Activated CD4-positive, CD25-positive, alpha-beta regulatory T cell (primary cell): ENCODE measurements at places on chromosomes 16 and 17.

DNA sequence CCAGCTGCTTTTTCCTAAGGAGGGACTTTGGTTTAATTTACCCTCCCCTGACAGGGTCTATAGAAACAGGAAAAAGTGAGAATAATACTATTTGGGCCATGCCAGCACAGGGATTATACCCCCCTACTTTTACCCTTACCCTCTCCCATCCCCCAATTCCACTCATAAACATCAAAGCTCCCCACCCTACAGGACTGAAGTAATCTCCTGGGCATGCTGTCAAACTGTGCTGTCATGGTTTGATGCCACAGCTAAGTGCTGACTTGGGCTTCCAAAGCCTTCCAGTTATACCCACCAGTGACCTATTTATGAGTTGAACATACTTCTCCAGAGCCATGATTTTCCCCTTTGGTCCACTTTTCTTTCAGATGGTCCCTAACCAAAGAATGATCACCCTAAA, 12.8 kb downstream of the PHF12 start:
- no peak for DNase-seq

- DNase-seq: no peak
Measured at GRCh38 chr16:65274566-65274965, 152.7 kb upstream of the CDH11 start.

DNA sequence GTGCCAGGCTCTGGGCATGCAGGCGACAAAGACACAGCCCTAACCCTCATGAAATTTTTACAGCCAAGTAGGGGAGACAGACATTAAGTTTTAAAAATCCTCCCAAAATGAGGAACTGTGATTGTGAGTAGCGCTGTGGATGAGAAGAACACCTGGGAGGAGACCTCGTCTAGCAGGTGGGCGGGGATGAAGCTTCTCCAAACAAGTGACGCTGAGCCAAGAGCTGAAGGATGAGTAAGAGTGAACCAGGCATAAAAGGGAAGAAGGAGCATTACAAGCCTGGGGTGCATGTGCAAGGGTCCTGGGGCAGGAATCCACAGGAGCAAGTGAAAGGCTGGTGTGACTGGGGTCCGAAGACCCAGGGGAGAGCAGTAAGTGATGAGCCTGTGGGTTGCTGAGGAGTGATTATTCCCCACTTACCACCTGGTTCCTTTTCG, 149.4 kb upstream of the HS3ST2 start:
- no peak for DNase-seq

- DNase-seq: no peak
Measured at GRCh38 chr16:79261481-79261940, 339.0 kb downstream of the MAF start.

DNA sequence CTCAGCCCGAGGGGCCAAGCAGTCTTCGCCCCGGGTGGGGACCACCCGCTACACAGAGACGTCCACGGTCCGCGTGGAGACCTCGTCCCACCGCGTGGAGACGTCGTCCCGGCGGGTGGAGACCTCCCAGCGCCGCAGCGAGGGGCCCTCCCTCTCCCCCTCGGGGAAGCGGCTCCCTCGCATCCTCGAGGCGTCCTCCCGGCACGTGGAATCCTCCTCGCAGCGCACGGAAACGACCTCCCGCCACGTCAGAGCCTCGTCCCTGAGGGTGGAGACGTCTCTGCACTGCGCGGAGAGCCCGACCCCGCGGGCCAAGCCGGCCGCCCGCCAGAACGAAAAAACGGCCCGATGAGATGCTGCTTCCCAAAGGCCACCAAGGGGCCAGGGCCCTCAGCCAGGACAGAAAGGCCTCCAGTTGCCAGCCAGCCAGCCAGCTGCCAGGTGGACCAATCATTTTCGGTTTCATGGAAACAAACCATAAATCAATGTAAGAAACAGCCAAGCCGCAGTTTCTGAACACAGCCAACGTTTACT, 424 bp downstream of the C17orf100 start:
- DNase-seq: no peak

- no peak for DNase-seq
Measured at GRCh38 chr16:6112700-6113099, 1015.1 kb upstream of the EEF2KMT start.

- peak; percentile 31 for DNase-seq
Measured at GRCh38 chr16:87550495-87550961, 51.8 kb upstream of the JPH3 start.

DNA sequence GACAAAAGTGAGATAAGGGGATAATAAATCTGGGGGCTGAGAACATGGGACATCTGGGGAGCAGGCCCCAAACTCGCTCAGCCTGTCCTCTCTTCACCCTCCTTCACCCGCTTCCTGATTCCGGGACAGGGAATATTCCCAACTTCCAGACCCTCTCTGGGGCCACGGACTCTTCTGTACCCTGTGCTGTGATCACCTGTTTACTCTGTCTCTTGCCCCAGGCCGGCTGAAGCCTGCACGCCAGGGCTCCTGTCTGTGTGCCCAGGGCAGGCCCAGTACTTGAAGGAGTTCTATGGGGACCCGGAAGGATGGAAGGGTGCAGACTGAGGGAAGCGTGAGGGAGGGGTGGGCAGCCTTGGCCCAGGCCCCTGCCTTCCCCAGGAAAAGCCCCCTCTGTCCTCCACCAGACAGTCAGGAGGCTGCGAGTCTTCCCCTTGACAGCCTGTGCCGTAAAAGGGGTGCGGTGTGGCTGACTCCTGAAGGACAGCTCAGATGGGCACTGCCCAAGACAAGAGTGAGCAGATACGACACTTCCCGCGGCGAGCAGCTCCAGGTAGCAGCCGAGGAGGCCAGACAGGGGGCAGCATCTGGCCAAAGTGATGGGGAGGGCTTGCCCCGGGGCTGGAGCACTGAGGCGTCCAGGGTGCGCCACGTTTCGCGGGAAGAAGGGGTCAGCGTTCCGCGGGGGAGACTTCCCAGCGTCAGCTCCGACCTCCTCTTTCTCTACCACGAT, 1.0 kb upstream of the CCNF start:
- DNase-seq: no peak

DNA sequence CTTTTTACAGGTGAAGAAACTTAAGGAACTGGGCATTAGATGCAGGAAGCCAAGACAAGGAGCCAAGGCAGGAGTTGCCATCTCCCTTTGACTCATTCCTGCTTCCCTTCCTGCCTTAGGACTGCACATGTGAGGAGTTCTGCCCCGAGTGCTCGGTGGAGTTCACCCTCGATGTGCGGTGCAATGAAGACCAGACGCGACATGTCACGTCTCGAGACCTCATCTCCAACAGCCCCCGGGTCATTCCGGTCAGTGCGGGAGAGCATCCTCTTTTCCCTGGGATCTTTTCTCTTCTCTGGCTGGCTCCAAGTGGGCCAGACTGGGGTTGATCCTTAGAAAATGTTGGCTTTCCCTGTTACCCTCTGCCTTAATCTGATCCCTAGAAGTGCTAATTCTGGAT, 6.6 kb downstream of the POLR2C start:
- no peak for DNase-seq

GRCh38 chr17:75808549-75808904, 23.9 kb downstream of the UNK start:
- DNase-seq: no peak

GRCh38 chr17:9123594-9124553, 102.6 kb downstream of the NTN1 start:
- DNase-seq: no peak

DNA sequence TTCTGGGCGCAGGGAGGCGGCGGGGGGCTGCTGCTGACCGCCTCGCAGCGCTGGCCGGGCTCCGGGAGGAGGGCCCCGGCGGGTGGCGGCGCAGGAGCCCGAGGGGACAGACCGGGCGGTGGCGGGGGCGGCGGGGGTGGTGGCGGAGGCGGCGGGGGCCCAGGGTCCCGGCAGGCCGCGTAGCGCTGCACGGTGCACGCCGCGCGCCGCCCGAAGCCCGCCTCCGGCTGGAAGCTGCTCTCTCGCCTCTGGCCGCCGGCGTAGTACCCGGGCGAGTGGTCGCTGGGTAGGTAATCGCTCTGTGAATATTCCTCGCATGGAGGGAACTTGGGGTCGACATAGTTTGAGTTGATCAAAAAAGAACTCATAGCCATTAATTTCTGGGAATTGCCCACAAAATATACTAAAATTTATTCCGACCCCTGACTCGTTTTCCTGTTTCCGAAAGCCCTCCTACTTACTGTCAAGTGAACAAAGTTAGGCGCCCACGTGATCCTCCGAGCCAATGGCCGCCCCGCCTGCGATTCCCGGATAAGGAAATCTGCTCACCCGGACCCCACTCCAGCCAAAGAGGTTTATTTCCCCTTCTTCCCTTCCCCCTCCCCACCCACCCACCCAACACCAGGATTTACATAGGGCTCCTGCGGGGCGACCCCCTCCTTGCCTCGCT, at the start of gene HOXB4:
Gene HOXB4 (minus strand): TSS at position 405 of the 670 bp plus-strand sequence. CDS start 31 bp downstream, at position 374.
- DNase-seq: peak; percentile 31

- no peak for DNase-seq
Measured at GRCh38 chr16:88499836-88500251, 46.8 kb downstream of the ZFPM1 start.

GRCh38 chr16:19130852-19131824, 17.4 kb downstream of the ITPRIPL2 start:
- no peak for DNase-seq

DNA sequence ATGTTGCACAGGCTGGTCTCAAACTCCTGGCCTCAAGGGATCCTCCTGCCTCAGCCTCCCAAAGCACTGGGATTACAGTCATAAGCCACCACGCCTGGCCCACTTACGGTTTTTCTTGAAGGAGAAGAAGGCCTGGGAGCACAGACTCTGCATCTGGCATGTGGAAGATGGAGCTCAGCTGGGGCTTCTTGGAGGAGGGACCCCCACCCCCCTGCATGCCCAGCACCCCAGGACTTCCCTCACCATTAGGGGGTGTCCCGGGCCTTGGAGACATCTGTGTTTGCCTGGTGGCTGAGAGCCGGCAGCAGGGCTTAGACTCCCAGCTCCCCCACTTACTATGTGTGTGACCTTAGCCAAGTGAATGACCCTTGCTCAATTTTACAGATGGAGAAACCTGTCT, 204.7 kb downstream of the ZNF423 start:
- DNase-seq: no peak

GRCh38 chr17:79133214-79133613, 58.6 kb downstream of the ENGASE start:
- DNase-seq: no peak

GRCh38 chr17:28033972-28034714, 8.3 kb upstream of the NLK start:
- no peak for DNase-seq

DNA sequence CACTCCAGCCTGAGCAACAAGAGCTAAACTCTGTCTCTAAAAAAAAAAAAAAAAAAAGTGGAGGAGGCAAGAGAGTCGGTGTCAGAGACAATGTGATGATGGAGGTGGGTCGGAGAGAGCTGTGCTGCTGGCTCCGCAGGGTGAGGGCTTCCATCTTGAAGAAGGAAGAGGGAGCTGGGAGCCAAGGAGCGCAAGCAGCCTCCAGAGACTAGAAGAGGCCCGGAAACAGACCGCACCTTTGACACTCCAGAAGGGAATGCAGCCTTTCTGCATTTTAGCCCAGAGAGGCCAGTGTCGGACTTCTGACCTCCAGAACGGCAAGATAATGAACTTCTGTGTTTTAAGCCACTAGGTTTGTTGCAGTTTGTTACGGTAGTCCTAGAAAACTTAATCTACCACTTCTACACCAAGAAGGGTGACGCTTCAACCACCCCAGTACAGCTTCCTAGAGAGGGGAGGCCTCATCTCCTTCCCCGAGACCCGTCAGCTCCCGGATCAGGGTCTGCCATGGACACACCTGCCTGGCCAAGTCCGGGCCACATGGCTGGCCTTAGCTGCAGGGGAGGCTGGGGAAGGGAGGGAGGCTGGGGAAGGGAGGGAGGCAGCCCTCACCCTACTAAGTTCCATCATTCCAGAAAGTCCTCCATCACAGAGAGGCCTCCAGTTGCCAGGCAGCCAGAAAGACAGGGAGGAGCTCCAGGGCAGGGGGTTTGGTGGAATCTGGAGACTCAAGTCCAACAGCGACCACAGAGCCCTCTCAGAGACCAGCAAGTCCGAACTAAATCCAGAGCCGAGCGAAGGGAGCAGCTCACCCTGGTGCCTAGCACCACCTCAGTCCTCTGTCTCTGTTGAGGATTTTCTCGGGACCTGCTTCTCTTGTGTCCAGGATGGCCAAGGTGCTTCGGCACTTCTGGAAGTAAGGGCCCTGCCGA, 13.2 kb upstream of the RBFOX3 start:
- no peak for DNase-seq

DNA sequence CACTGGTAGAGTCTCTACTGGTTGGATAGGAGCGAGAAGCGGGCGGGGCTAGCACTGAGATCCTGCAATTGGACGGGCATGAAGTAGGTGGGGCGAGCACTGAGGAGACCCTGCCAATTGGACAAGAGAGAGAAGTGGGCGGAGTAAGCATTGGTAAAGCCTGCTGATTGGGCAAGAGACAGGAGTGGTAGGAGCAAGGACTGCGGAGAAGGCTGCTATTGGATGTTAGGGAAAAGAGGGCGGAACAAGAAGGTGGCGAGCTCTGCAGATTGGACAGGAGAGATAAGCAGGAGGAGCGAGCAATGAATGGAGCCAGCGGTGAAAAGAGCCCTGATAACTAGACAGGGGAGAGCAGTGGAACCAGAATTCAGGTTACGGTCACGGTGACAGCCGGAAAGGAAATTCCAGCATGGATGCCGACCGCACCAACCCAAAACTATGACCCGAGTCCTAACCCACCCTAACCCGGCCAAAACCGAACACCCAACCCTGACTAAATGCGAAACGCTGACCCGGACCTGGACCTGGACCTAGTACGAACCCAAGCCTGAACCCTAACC, 4.8 kb downstream of the SCGB1C2 start:
- no peak for DNase-seq
